ENCODE measurements at places on chromosomes 12 and 14.

DNA sequence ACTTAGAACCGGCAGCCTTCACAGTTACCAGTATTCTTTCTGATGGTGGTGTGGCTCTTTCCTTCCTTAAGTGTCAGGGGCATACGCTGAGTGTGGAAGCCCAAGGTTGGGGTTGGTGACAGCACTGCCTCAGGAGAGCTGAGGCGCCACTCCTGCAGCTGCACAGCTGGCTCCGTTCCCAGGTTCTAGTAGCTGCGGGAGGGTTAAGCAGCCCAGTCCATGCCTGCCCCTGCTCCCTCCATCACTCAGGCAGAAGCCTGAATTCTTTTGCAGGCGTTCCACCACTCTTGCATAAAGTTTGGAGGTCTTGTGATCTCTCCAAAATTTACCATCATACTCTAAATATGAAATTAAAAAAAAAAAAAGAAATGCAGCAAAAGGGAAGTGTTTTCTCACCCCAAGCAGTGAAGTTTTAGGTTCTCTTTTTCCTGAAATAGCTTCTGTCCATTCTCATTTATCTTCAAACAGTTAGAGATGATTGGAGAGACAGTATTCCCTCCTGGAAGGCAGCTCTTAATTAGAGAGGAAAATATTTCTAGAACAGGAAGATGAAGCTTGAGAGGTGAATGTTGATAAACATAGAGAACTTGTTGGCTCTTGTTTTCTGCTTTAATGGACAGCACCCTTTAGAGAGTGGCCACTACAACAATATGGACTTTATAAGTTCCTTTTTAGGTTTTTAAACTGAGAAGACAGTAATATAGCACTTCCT is 136.1 kb downstream of the FGD4 start:
- no peak for DNase-seq

- no peak for DNase-seq
Measured at GRCh38 chr12:14239350-14239934, 126.0 kb upstream of the ATF7IP start.

GRCh38 chr12:49961111-49961922 is at the start of gene AQP5:
AQP5 (plus strand) TSS chr12:49961872; CDS start chr12:49962018, 146 bp downstream.
- no peak for DNase-seq

DNA sequence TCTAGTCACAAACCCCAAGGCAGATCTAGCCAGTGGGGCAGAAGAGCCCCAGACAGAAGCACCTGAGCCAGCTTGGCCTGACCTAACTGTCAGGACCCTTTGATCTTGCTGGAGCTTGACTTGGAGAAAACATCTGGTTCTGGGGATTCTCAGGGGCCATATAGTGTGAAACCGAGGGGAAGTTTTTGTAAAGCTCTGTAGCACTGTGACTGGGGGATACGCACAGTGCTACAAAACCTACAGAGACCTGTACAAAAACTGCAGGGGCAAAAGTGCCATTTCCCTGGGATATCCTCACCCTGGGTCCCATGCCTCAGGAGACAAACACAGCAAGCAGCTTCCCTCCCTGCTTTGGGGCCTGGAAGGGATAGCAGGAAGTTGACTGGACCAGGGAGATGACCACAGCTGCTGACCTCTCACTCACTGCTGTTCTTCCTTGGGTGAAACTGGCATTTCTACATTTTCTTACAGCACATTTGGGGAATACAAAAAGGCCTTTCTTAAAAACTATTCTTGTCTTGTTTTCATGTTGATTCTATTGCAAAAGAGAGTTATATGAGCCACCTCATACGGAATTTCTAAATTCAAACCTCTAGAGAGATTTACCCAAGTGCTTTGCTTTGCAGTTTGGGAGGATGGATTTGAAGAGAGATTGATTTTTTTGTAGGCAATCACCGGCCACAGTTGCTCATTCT is 140.0 kb downstream of the DAD1 start:
- no peak for DNase-seq

- no peak for DNase-seq
Measured at GRCh38 chr12:114876968-114877680, 193.1 kb upstream of the TBX3 start.

- DNase-seq, result no peak
Measured at GRCh38 chr12:99859126-99859525, 125.6 kb downstream of the ANKS1B start.

DNA sequence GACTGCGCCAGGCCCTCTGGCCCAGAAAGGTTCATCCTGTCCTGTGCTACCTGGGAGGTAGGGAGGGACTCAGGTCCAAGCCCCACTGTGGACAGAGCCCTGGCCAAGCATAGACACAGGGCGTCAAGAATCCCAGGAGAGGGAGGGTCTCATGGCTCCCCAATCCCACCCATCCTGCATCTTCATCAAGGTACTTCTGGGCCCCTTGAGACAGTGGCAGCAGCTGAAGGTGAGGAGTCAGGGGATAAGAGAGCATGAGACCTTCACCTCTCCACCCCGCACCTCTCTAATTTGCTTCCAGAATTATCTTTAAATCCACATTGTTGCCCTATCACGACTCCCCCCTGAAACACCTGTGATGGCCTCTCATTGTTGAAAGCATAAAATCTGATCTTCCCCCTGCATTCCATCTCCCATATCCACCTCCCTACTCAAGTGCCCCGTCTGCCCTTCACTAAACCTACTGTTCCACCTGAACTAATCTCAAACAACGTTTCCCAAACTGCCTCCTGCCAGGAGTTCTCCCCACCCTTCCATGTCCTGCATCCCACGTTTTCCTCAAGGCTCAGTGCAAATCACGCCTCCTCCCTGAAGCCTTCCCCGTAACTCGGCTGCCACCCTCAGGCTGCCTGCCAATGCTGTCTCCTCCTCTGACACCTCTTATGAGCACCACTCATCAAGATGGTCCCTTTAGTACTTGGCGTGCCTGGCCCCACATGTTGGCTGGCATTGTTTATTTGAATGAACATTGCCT is 27.1 kb downstream of the KRT18 start:
- DNase-seq, result no peak

DNA sequence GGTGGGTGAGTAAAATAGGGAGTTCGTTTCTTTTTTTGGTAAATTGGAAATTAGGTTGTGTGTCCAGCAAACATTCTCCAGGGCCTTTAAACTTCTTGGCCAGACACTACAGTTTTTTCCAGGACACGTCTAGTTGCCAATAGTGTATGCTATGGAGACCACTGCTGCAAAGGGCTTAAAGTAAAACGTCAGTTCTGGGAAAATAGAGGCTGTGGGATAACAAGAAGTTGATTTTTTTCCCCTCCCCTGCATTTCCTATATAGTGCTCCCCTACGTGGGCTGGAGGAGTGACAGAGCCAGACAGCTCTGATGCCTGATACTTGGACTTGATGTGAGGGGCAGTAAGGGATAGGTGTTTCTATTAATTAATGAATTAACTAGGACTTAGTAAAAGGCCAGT is 2.4 kb downstream of the ACVR1B start:
- DNase-seq, result no peak
